ENCODE measurements at places on chromosomes 5 and 9.

DNA sequence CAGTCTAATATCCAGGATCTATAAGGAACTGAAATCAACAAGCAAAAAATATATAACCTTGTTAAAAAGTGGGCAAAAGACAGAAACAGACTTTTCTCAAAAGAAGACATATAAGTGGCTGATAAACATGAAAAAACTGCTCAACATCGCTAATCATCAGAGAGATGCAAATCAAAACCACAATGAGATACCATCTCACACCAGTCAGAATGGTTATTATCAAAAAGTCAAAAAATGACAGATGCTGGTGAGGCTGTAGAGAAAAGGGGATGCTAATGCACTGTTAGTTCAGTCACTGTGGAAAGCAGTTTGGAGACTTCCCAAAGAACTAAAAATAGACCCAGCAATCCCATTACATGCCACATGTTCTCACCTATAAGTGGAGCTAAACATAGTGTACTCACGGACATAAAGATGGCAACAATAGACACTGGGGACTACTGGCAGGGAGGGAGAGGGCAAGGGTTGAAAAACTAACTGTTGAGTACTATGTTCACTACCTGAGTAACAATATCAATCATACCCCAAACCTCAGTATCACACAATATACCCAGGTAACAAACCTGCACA is 11.7 kb upstream of the TSSK1B start:
- no peak for DNase-seq

DNA sequence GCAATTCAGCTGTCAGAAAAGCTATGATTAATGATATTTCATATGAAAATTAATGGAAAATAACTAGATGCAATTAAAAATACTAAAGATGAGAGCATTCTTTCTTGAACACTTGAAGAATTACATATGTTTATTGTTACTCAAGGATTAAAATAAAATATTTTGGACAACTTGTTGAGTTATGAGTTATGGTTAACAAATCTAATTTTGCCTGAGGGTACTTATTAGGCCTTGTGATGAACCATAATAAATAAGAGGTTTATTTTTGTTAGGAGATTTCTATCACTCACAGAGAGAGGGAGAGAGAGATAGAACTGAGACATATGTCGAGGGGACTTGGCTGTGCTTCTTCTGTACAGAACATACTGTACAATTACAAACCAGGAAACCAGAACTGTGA is 183.7 kb downstream of the ISL1 start:
- no peak for DNase-seq

DNA sequence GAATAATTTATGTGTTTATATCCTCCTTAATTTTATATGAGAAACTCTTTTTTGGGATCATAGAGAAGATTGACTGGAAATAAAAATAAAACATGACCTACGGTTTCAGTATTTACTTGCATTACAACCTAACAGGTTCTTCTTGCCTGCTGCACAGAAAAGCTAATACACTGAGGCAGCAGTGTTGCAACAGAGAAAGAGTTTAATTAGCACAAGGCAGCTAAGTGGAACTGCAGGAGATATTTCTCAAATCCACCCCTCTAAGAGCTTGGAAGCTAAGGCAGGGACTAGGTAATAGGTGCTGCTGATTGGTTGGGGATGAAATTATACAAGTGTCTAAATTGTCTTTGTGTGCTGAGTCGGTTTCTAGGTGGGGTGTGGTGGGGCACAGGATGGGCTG is 380.9 kb downstream of the DIRAS2 start:
- no peak for DNase-seq

GRCh38 chr9:21598749-21599148 is 116.6 kb upstream of the IFNE start:
- no peak for DNase-seq

- DNase-seq = no peak
Measured at GRCh38 chr9:93096811-93097382, 880 bp downstream of the CARD19 start.

- DNase-seq = no peak
Measured at GRCh38 chr5:96026406-96027041, 64.9 kb upstream of the ELL2 start.

DNA sequence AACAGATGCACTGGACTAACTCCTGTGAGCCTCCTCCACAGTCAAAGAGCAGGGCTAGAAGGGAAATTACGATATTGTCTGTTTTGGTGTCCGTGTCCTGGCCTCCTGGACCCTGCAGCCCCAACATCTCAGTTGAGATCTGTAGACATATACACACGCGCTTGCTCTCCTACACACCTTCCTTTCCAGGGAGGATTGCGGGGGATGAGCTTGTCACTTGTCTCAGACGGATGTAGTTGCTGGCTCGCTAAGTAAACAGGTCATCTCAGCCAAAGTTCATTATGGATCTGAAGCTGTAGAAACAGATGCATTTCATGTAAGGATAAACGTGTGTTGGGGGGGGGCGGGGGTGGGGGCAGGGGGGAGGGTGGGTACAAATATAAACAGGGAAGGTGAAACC is 549.3 kb downstream of the CCDC171 start:
- no peak for DNase-seq

- DNase-seq = no peak
Measured at GRCh38 chr9:29348999-29349398, 1775.7 kb upstream of the C9orf72 start.

Data from NCI-H2171 (cell line).